ENCODE measurements at places on chromosomes 1 and 21.

DNA sequence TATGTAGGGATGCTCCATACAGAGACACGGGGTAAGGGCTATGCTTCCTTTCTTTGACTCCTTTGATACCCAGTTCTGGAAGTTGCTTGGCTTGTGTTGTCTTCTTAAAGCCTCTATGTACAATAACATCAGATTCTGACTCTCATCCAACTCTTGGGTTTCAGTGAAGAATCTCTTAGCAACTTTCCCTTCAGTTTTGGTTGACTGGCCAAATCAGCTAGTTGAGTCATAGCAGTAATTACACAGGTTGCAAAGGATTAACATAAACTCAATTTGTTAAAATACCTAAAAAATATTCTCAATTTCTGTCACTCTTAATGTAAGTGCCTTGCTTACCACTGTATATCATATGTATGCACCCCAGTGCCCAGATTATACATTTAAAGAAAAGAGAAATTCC, 9.2 kb downstream of the CD1E start:
- DNase-seq, result no peak

DNA sequence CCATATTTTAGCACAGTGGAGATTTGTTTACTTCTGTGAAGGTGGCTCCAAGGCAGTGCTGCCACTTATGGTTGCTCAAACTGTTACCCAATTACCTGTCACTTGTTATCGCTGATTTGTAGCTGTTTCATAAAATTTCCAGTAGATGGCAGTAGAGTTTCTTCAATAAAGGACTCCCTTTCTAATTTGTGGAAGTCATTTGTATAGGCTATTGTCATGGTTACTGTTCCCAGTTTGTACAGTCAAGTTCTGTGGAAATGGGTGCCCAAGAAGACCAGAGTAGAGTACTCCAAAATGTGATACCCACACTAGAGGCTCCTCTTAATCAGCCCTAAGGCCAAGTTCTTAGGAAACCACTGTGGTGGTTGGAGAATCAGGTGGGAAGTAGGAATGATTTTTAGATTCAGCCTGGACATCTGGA, 186.1 kb downstream of the CLEC20A start:
- no peak for DNase-seq

GRCh38 chr1:21938732-21939538, 1.8 kb upstream of the HSPG2 start:
- no peak for DNase-seq

GRCh38 chr1:151372058-151372934, at the start of gene SELENBP1:
Gene SELENBP1, minus strand, starts transcription at chr1:151372705. Its CDS starts 64 bp downstream, at chr1:151372641.
- no peak for DNase-seq

Measured in D721Med (cell line).